Esophagus squamous epithelium (tissue), 5 donors: ENCODE measurements at places on chromosomes 16 and 17.

DNA sequence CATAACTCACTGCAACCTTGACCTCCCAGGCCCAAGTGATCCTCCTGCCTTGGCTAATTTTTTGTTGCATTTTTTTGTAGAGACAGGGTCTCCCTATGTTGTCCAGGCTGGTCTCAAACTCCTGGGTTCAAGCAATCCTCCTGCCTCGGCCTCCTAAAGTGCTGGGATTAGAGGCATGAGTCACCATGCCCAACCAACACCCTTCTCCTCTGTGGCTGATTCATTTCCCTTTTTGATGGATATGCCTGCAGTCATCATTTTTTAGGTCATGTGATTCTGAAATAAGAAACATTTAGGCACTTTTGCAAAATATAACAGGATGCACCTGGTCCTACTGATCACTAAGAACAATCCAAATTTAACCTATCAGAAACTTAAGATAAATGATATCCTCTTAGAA, 44.0 kb upstream of the YPEL2 start:
- no peaks in the 10 kb centered on the region for H3K4me1 ChIP-seq
- H3K36me3 ChIP-seq: no peaks in the 10 kb centered on the region
- no peaks in the 10 kb centered on the region for H3K27me3 ChIP-seq
- DNase-seq: no peak

DNA sequence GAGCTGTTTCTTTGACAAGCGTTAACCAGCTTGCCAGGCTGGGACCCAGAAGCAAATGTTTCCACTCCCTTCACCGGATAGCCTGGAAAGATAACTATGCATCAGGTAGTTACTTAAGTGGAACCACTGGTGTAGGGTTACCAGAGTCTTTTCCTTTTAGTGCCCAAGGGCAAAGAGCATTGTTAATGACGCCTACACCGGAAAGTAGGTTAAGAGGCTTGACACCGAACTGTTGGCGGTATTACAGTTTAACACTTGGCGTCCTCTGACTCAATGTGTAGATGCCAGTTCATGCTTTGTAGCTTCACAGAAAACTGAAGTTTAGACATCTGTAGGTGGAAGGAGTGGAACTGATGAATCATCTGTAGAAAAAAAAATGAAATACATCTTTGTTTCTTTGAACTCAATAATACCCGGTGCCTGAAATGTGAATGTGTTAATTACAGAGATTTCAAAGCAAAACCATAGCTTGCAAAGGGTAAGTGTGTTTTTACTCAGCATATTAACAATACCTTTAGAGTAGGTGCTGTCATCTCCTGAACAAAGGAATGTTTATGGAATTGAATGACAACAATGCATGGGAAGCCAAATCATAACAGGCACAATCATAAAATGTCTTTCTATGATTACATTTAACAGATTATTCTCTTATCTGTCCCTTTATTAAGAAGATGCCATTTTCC, 426.7 kb upstream of the SALL1 start:
- no peaks in the 10 kb centered on the region for H3K4me1 ChIP-seq
- H3K27me3 ChIP-seq: peaks cover 32% of the 10 kb centered on the region
- H3K27ac ChIP-seq: no peak overlapping the region
- DNase-seq: no peak

- H3K4me1 ChIP-seq: no peaks in the 10 kb centered on the region
- no peak for DNase-seq
- H3K27ac ChIP-seq: no peak overlapping the region
- H3K36me3 ChIP-seq: no peaks in the 10 kb centered on the region
- no peaks in the 10 kb centered on the region for H3K27me3 ChIP-seq
These were observed 99.9 kb downstream of the EFCAB13 start for GRCh38 chr17:47423406-47424295.

- DNase-seq: no peak
- H3K27ac ChIP-seq: no peak overlapping the region
- peaks cover 85% of the 10 kb centered on the region for H3K27me3 ChIP-seq
- H3K36me3 ChIP-seq: no peaks in the 10 kb centered on the region
- H3K4me1 ChIP-seq: peaks cover 8% of the 10 kb centered on the region
These were observed 601 bp upstream of the PRSS33 start for GRCh38 chr16:2787961-2788360.

DNA sequence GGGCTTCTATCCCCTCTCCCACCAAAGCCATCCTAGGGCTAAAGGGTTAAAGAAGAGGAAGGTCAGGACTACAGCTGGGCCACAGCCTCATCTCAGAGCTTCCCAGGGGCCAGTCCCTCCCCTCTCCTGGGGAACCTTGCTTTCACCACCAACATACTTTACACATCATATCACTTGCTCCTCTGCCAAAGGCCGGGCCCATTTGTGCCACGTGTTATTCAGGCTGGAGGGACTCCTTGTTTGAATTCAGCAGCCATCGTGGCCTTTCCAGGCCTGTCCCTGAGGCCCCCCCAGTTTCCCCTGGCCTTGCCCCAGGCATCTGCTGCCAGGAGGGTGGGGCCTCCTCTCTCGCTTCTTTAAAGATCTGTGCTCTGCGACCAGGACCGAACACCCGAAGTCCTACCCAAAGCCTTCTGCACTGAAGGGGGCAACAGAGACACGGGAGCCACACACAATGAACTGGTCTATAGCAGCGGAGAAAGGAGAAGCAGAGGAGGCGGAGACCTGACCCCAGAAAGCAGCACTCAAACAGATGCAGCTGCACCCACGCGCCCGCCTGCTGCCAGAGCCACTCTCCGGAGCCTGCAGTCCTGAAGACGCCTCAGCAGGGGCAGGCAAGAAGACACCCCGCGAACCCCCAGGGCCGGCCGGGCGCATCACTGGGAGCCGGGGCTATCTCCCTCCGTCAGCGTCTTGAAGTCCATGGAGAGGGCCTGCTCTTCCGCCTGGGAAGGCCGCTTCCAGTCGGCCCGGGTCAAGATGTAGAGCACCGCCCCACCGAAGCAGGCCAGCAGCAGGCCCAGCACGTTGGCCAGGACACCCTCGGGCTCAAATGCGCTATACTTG, 12.1 kb downstream of the CYB561 start:
- no peaks in the 10 kb centered on the region for H3K27me3 ChIP-seq
- peaks cover 20% of the 10 kb centered on the region for H3K4me1 ChIP-seq
- H3K4me3 ChIP-seq: no peak overlapping the region
- H3K36me3 ChIP-seq: no peaks in the 10 kb centered on the region
- peak overlapping the region; percentile 81 for H3K27ac ChIP-seq
